ENCODE measurements at places on chromosomes 3 and 15.
A peak's percentile ranks its signal among the peaks of the same experiment; 100 is the strongest.

- no peak for DNase-seq
Observed at GRCh38 chr3:71876135-71877105, 91.5 kb upstream of the PROK2 start.

- no peak for DNase-seq
Observed at GRCh38 chr3:127052121-127052561, 69.2 kb downstream of the PLXNA1 start.

GRCh38 chr3:29708884-29709283 is 428.0 kb downstream of the RBMS3 start:
- DNase-seq = no peak

DNA sequence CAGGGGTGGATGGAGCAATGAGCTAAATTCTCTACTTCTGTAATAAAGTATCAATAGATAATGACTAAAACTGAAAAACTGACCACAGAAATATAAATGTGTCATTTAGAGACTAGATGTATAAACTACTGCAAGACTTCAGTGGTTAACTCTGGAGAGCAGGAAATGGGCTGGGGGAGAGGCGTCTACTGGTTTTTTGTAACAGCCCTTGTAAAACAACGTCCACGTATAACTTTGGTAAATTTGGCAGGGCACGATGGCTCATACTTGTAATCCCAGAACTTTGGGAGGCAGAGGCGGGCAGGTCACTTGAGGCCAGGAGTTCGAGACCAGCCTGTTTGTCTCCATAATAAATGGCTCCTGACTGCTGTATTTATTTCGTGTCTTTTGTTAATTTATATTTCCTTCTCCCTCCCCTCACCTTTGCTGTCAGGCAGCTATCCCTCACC is 12.5 kb downstream of the RAB27A start:
- DNase-seq = peak; percentile 36

- DNase-seq = no peak
Observed at GRCh38 chr3:122880173-122880572, 85.3 kb downstream of the SLC49A4 start.

DNA sequence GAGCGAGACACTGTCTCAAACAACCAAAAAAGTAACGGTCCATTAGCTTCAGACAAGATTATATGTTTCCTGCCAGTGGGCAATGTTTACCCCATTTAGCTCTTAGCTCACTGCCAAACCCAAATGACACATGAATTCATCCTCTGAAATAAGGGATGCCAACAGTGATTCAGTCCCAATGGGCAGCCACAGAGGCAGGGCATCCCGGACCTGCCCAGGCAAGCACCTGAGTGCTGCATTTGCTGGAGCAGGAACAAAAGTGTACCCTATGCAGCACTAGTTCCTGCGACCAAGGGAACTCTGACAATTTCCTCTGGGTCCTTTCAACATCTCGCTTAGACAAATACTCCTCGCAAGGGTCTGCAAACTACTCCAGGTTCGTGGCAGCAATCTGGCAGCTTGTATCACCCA is 8.0 kb downstream of the IP6K2 start:
- DNase-seq = no peak

- no peak for DNase-seq
Observed at GRCh38 chr3:12343047-12343501, 54.2 kb downstream of the PPARG start.

GRCh38 chr3:56488812-56489600 is 20.7 kb upstream of the ERC2 start:
- DNase-seq = no peak

GRCh38 chr3:14434126-14434497 is 31.7 kb downstream of the SLC6A6 start:
- no peak for DNase-seq

GRCh38 chr3:10614168-10614567 is 108.8 kb upstream of the ATP2B2 start:
- DNase-seq = no peak

- DNase-seq = no peak
Observed at GRCh38 chr3:129699199-129699598, 92.7 kb upstream of the PLXND1 start.

- no peak for DNase-seq
Observed at GRCh38 chr3:138078901-138079344, 36.5 kb downstream of the DZIP1L start.

- no peak for DNase-seq
Observed at GRCh38 chr3:11613851-11614487, 29.7 kb downstream of the VGLL4 start.

DNA sequence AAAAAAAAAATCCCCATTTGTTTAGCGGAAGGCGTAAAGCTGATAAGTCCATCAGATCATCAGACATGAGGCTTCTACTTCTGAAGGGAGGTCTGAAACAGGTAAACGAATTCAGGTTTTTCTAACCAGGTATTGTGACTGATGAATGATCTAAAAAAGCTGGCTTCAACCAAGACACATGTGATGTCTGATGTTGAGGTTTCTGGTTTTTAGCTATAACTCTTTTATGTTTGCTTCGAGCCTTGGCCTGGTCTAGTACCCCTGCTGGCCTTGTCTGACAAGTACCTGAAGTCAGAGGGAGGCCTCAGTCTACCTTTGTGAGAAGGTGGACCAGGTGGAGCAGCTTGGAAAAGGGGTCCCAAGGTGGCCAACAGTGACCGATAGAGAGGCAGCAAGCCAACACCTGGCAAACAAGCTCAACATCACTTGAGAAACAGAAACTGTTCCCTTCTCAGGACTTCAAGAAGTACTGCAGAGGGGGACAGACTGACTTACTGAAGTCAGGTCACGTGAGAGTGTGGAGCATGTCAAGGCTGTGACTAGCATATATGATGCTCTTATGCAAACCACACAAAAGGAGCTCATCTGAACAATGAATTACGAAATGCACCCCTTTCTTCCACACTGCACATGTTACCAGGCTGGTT is 33.0 kb upstream of the CA12 start:
- DNase-seq = no peak

DNA sequence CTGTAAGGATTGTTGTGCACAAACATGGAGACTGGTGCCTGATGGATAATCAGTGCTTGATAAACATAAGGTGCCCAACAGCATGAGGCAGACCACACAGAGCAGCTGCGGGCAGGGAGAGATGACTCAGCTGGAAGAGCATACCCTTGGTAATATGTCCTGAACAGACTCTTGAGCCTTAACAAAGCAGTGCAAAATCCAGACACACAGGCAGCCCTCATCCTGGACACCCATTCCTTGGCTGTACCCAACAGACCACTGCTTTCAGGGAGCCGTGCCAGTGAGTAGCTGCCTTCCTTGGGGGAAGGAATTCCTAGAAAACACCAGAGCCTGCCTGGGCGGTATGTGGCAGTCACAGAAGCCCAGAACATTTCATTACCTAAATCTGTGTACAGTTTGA is 156.2 kb downstream of the CLSTN2 start:
- no peak for DNase-seq

- DNase-seq = no peak
Observed at GRCh38 chr3:84184937-84185336, 773.9 kb upstream of the CADM2 start.

GRCh38 chr15:25690673-25691543 is 172.2 kb downstream of the ATP10A start:
- no peak for DNase-seq

DNA sequence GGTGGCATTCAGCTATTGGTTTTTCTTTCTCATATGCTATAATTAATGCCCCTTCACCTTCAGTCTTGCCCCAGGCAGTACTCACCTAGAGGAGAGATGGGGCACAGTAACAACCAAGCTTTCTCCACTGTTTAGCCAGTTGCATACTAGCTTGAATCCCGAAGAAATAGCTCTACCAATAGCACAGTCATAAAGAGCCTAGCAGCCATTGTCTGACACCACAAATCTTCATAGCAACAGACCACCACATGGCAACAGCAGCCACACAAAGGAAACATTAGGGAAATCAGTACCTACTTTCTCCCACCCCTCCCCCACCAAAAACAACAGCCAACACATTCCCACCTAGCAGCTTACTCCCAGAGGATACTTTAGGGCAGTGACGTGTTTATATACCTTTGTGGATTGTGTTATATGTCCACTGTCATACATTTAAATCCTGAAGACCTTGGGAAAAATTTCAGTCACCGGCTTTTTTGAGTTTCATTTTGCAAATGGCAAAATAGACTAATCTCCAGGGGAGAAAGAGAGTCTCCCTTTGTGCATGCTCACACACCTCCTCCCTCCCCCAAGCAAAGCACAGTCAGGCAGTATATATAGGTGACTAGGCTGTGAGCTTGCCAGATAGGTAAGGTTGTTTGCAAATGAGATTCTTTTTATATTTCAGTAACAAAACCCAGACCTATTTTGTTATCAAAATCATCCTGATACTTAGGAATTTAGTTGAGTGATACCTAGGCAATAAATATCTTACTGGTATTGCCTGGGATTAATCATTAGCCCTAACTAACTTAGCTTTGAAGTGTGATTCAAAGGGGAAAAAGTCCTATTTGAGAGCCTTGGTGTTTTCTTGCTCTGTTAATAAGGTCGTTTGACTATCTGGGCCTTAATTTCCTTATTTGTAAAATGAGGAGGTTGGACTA is 140.6 kb downstream of the RBPMS2 start:
- no peak for DNase-seq

GRCh38 chr15:92970656-92971055 is 70.5 kb downstream of the CHD2 start:
- DNase-seq = no peak

DNA sequence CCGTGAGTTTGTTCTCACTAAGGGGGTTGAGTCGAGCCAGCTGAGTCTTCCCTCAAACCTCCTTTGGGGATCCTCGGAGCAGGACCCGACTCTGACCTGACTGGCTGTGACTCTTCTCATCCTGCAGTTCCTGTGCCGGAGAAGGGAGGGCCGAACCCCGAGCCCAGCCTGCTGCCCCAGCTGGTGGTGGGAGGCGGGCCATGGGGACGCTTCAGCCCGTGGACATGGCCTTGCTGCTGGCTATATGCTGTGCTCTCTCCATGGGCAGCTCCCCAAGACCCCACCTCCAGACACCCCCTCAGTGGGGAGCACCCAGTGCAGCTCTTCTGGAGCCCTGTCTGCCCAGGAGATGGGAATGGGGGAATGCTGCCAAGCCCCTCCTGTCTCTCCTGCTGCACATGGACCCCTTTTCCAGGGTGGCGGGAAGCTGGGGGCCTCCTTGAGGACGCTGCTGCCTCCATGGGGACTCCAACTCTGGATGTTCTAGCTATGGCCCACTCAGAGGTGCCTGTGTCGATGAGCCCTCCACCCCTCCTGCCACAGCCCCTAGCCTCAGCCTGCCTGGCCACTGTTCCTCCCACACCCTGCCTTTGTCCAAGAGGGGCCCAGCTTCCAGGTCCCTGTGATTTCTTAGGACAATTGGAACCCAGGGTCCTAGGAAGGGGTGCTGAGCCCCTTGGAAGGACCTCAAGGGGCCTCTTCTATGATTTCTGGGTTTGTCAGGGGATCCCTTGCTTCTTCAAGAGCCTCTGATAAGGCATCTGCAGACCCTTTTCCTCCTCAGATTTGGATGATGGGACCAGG is 12.8 kb downstream of the C15orf39 start:
- no peak for DNase-seq

DNA sequence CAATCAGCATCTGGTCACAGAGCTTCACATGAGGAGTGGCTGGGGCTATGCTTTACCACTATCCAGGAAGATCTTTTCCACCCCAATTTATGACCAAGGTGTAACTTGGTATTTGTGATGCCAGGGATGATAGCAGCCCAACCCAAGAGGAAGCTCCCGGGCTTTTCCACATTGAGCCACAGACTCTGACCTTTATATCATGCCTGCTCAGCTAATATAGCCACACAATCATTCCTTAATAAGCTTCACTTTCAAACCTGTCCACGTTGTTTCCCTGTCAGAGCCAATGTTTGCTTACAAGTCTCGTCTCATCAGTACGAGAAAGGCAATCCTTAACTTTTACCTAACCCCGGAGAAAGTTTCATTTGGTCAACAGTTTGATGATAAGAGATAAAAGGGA is 330.9 kb downstream of the SHQ1 start:
- DNase-seq = no peak

GRCh38 chr15:80618685-80619400 is 76.3 kb upstream of the ABHD17C start:
- no peak for DNase-seq

DNA sequence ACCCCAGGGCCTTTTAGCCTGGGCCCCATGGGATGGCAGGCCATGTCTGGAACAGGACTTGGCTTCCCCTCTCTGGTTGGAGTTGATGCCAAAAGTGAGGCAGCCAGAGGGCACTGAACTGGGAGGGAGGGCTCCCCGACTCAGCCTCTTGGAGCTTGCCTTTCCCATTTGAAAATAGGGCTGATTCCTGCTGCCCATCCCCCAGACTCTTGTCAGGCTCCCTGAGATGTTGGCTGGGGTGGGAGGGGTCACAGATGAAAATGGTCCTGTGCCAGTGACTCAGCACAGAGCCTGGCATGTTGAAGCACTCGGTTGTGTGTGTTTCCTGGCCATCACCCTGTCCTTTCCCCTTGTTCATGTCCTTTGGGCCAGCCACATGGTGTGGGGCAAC is 6.6 kb downstream of the PPCDC start:
- DNase-seq = no peak

DNA sequence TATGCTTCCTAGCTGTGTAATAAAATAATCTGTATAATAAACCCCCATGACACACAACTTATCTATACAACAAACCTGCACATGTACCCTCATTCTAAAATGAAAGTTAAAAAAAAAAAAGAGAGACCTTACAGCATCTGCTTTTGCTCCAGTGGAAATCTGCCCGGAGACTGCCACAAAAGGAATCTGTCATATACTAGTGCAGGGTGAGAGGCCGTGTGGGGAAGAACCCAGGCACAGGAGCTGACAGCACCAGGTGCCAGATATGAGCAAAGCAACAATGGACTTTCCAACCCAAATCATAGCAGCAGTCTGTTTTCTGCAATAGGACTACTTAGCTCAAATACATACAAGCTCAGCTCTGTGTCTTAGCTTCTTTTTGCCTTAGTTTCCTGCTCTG is 346.5 kb downstream of the ROBO1 start:
- DNase-seq = no peak

GRCh38 chr15:55685286-55685685 is 57.7 kb downstream of the PRTG start:
- no peak for DNase-seq

DNA sequence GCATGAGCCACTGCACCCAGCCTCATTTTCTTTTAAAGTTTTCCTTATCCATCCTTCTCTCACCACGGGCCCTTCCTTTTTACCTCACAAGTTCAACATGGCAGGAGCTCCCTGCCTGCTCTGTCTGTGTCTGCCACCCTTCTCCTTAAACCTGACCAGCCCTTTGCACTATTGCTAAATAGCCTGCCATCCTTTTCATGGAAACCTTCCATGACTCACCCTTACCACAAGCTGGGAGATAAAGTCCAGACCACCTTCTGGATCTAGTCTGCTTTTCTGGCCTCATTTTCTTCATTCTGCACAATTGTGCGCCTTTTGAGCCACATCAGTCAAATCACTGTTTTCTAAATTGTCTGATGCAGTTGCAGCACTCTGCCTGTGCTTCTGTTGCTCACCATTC is 8.9 kb downstream of the PARP14 start:
- DNase-seq = no peak

GRCh38 chr3:84100861-84101260 is 857.9 kb upstream of the CADM2 start:
- no peak for DNase-seq

- no peak for DNase-seq
Observed at GRCh38 chr3:140767566-140767965, 89.7 kb downstream of the TRIM42 start.

- no peak for DNase-seq
Observed at GRCh38 chr3:100354850-100355249, 20.3 kb downstream of the NIT2 start.

Measured in activated CD8-positive, alpha-beta memory T cell treated with anti-CD3 and anti-CD28 coated beads for 4 hours (primary cell).